ENCODE measurements at places on chromosomes 1 and 21.

GRCh38 chr1:150535511-150536287, 13.5 kb upstream of the ADAMTSL4 start:
- no peak for DNase-seq

DNA sequence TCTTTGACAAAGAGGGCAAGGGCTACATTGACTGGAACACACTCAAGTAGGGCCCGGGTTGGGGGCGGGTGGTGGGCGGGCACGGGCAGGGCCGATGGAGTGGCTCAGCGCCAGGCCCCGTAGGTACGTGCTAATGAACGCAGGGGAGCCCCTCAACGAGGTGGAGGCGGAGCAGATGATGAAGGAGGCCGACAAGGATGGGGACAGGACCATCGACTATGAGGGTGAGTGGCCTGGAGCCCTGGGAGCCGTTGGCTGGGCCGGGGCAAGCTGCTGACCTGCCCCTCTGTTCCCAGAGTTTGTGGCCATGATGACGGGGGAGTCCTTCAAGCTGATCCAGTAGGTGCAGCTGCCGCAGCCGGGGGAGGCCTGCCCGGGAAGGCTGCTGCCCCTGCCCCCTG, 1.8 kb downstream of the CALML6 start:
- DNase-seq: no peak

- no peak for DNase-seq
Observed at GRCh38 chr21:16085421-16085820, 355.6 kb downstream of the USP25 start.

GRCh38 chr1:38326856-38327255, 280.3 kb upstream of the POU3F1 start:
- DNase-seq: no peak

- no peak for DNase-seq
Observed at GRCh38 chr1:1799716-1800115, 21.4 kb upstream of the NADK start.

- DNase-seq: no peak
Observed at GRCh38 chr1:236516929-236517704, 6.7 kb upstream of the LGALS8 start.

- DNase-seq: no peak
Observed at GRCh38 chr1:200794506-200795065, 55.9 kb downstream of the CAMSAP2 start.

DNA sequence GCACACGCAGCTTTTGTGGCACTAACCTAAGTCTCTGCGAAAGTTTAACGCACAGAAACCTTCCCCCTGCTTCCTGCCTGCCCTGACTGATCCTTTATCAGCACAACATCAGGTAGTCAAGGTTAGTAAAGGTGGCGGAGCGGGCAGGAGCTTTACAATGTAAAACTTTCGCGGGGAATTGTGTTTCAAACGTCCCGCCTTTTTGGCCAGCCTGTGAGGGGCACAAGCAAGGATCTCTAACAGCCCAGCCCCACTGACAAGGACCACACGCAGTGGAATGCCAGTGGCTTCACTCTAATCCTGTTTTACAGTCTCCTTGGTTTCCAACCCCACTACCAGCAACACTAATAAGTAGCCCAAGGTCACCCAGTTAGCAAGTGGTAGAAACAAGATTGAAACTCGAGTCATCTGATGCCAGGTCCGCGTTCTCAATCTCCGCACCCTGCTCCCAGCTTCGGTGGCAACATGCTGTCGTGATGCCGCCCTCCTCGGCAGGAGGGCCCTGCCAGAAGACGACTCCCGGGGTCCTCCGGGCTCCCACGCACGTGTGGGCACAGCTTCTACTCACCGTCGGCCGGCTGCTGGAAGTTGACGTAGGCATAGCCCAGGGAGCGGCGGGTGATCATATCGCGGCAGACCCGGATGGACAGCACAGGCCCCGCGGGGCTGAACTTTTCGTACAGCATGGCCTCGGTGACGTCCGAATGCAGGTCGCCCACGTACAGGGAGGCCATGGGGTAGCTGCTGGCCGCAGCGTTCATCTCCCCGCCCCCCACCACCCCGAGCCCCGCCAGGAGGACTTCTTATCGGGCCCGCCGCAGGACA, 1.2 kb downstream of the PABPC4 start:
- peak; percentile 3 for DNase-seq

DNA sequence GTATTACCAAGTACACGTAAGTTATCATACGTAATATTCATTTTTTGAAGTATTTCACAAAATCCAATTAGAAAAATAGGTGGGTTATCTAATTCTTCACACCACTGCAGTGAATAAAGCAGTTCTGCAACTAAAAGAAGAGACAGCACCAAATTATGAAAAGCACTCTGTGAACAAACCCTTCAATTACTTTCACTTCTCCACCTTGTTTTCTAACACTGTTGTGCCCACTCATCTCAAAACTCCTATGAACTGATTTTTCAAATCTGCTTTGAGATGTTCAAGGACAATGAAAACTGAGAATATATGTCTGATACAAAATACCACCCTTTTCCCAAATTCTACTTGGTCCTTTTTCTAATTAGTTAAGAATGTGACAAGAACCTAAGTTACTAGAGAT, 39.4 kb downstream of the LTN1 start:
- DNase-seq: no peak

DNA sequence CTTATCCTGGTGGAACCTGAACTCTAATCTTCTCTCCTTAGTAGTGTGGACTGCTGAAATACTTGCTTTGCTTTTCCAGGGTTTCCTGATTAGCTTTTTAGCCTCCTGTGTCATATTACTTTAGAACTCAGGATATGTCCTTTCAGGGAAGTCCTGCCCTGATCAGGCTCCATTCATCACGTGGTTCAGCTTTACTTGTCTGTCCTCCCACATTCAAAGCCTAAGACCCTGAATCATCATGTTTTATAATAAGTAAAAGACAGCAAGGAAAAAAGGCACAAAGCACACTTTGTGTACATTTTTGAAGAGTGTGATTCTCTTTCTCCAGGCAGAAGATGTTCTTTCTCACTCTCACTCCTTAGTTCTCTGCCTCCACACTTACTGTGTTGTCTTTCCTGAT, 70.6 kb downstream of the PATJ start:
- no peak for DNase-seq

DNA sequence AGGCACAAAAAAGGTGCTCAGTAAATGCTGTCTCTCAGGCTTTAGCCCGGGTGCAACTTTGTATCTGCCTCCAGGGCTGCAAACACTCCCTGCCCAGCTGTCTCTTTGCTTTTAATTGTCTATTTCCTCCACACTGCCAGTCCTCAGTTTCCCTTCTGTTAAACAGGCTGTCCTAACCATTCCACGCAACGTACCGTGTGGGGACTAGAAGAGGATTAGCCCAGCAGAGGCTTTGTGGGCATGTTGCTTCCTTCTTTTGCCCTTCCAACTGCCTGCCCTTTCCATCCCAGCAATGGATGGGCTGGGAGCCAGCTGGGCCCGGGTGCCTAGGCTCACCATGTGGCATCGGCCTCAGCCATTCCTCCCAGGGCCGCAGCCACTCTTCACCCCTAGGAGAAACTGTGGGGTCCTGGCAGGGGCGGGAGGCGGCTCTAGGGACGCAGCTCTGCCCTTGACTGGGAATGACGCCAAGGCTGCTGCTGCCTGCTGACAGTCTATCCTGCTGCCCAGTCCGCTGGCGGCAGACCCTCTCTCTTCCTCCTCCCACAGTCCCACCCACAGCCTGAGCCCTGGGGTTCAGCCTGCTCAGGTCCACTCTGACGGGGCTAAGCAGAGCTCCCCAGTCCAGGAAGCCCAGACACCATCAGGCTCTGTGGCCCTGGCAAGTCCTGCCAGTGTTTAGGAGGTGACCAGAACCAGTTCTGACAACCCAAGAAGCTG, 40.6 kb upstream of the LRP8 start:
- no peak for DNase-seq

DNA sequence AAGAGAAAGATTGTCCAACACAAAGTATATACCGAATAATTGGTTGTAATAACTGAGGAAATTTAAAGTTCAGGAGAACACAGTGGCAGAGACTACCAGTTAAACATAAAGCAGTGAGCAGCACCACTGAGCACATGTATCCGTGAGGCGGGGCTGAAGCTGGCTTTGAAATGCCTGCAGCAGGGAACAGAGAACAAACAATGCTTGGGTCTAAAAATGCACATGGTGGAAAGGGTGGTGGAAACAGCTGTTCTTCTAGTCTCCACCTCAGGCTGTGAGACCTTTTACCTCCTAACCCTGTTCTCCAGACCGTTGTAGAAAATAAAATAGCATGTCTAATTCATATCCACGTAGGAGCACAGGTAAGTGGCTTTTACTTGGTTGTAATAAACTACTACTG, 7.7 kb upstream of the GNG4 start:
- no peak for DNase-seq

DNA sequence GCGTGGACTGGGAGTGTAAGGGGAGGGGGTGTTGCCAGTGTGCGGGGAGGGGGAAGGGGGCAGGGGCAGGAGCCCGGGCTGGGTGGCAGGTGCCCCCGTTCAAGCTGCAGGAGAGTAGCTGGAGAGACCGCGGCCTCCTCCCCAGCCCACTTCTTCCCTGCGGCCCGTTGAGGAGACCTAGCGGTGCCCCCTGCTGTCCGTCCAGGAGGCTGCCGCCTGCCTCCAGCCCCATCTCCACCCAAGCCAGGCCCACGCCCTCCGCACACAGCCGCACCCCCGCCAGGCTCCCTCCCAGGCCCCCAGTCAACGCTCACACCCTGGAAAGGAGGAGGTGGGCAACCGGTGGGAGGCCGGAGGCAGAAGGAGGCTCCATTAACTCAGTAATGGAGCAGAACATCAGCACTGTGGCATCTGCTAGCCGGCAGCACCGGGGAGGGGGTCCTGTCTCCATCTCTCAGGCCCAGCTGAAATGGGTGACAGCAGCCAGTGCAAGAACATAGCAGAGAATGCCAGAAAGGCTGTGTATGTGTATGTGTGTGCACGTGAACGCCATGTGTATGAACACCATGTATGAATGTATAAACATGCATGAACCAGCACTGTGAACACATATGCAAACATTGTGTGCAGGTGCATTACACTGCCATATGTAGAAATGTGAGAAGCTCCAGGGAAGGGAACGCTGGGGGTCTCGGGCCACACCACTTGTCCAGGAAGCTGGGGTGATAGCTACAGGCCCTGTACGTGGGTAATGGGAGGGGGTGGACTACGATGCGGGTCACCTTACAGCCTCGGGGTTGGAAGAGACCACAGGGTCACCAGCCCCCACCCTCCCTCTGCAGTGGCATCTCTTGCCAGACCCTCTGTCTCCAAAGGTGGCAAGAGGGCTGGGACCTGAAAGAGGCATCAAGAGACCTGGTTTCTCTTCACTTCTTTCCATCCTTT, 84.6 kb downstream of the SYT2 start:
- peak; percentile 75 for DNase-seq

DNA sequence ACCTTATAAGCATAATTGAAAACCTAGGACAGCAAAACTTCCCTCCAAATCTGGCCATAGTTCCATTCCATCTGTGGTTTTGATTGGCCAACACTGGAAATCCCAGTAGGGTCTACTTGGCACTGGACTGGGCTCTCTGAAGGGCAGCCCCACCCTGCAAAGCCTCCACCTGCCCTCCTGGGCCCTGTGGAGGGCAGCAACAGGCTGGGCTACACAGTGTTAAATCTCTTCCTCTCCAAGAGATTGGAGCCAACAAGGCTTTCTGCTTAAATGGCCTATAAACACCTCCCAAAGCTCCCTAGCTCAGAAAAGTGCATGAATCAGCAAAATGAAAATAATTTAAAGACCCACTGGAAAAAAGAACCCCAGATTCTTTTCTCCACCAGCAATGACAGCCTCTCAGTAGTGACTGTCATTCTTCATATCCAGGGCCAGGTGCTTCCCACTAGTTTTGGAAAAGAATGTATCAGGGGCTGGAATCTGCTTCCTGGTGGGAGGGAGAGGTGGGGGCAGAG, 58.5 kb downstream of the BEND5 start:
- no peak for DNase-seq

Data from NCI-H1436 (cell line).